ENCODE measurements at places on chromosomes 2 and 18.

GRCh38 chr2:135230150-135230549 is 178.1 kb downstream of the RAB3GAP1 start:
- no peak for DNase-seq

DNA sequence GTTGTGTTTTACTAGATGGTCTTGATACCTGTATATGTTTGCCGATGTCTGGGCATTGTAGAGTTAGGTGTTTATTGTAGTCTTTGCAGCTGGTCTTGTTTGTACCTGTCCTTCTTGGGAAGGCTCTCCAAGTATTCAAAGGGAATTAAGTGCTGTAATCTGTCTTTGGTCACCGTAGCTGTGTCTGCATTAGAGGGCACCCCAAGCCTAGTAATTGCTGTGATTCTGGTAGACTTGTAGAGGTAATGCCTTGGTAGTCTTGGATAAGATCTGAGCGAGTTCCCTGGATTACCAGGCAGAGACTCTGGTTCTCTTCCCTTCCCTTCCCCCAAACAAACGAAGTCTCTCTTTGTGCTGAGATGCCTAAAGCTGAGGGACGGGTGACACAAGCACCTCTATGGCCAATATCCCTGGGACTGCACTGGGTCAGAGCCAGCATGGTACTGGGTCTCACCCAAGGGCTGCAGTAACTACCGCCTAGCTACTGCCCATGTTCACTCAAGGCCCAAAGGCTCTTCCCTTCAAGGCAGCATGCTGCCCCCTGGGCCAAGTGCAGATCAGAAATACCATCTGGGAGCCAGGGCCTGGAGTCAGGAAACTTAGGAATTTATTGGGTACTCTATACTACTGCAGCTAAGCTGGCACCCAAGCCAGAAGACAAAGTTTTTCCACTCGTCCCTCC is 27.1 kb downstream of the STPG4 start:
- no peak for DNase-seq

GRCh38 chr2:74583504-74583903 is 29.0 kb downstream of the DOK1 start:
- DNase-seq: peak; percentile 58

DNA sequence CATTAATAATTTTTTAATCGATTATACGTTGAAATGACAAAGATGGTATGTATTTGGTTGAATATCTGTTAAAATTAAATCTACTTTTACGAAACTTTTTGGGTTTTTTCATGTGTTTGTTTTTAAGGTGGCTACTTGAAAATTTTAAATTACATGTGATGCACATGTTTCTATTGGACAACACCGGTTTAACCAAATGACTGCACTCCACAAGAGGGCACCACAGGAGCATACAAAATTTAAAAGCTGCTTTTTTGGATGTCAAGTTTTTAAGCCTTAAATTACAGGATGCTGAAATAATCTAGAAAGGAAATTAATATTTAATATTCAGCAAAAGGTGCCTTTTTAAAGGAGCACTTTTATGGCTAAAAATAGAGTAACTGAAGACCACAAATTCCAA is 98.7 kb downstream of the ACVR1 start:
- peak; percentile 69 for DNase-seq

GRCh38 chr2:184581391-184581790 is 16.9 kb upstream of the ZNF804A start:
- DNase-seq: no peak

- DNase-seq: peak; percentile 33
Measured at GRCh38 chr2:120445449-120446143, 99.7 kb downstream of the INHBB start.

GRCh38 chr18:55328301-55328700 is 259.7 kb downstream of the TCF4 start:
- DNase-seq: peak; percentile 78

GRCh38 chr2:1638281-1638860 is 105.9 kb downstream of the PXDN start:
- DNase-seq: no peak

- no peak for DNase-seq
Measured at GRCh38 chr2:161177969-161178368, 17.7 kb downstream of the TANK start.

DNA sequence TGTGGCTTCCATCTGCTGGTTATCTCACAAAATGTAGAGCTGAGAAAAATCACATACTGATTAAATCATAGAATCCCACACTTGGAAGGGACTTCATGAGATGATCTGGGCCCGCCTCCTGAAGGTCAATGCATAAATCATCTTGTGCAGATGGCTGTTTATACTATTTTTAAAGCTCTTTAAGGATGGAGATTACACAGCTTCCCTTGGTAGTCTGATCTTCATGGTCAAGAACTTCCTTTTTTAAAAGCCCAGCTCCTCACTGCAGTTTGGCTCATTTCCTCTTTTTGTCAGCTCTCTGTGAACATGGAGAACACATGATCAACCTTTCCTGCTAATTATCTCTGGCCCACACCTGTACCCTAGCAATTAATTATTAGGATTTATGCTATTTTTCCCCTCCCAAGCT is 25.9 kb downstream of the GCG start:
- DNase-seq: peak; percentile 34

DNA sequence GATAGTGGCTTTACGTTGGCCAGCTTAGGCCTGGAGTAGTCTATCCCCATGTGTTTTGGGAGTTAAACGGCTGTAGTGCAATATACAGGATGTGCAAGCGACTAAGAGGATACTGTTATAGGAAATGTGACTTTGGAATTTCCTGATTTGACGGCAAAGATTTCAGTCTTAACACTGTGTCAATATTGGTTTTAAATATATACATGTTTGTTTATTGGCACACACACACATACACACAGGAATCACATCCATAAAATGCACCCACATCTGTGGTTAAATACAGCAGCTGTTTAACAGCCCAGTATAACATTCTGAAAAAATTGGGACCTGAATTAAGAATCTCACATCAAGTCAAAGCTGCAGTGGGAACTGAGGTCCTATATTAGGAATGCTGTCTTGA is 347.1 kb downstream of the TXNL1 start:
- DNase-seq: peak; percentile 47

- DNase-seq: no peak
Measured at GRCh38 chr2:107462181-107462580, 364.5 kb upstream of the RGPD4 start.

DNA sequence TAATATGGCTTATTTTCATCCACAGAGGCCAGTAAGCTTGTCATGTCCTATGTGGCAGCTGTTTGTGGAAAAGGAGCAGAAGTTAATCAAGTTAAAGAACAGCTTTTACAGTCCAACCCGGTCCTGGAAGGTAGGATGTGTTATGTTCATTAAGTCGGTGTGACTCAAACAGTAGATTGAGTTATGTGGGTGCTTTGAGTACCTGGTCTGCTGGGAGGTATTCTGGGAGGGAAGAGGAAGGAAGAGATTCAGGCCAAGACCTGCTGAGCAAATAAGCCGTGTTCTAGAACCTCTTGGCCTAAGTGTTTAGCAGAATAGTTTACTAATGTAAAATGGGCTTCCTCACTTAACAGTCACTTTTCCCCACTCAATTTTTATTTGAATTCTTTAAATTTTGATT is 96.2 kb downstream of the MYO1B start:
- no peak for DNase-seq

GRCh38 chr2:124151691-124152090 is 126.6 kb downstream of the CNTNAP5 start:
- no peak for DNase-seq

DNA sequence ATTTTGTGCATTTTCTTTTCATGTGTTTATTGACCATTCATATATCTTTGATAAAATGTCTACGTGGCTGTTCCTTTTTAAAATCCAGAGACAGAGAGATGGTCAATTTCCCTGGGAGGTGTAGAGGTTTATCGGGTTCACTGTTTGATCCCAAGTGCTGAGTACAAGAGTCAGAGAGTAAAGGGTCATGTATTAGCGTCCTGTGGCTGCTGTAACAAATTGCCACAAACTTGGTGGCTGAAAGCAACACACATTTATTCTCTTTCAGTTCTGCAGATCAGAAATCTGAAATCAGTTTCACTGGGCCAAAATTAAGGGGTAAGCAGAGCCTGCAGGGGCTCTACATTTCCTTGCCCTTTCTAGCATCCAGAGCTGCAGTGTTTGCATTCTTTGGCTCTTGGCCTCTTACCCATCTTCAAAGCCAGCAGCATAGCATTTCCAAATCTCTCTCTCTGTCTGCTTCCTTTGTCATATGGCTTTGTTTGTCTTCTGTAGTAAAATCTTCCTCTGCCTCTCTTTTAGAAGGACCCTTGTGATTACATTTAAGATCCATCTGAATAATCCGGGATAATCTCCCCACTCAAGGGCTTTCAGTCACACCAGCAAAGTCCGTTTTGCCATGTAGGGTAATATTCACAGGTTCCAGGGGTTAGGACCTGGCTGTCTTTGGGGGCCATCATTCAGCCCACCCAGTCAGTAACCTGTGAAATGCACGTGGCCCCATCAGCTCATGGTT is 49.9 kb downstream of the TMEM17 start:
- no peak for DNase-seq

DNA sequence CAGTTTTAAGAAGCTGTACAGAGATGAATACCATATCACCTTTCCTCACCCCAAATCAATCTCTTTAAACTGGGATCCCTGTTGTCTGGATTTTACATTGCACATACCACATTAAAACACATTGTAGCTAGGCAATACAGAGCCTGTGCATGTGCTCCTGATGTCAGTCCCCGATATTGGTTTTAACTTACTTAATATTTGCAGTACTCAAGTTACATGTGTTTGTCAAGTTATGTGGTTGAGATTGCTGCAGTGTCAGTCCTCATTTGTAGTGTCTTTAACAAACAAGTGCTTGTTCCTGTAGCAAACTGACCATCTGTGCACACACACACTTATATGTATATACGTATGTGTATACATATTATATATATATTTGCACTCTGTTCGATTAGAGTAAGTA is 10.4 kb upstream of the UBE2E3 start:
- no peak for DNase-seq

- no peak for DNase-seq
Measured at GRCh38 chr2:84115173-84115857, 343.8 kb downstream of the SUCLG1 start.

DNA sequence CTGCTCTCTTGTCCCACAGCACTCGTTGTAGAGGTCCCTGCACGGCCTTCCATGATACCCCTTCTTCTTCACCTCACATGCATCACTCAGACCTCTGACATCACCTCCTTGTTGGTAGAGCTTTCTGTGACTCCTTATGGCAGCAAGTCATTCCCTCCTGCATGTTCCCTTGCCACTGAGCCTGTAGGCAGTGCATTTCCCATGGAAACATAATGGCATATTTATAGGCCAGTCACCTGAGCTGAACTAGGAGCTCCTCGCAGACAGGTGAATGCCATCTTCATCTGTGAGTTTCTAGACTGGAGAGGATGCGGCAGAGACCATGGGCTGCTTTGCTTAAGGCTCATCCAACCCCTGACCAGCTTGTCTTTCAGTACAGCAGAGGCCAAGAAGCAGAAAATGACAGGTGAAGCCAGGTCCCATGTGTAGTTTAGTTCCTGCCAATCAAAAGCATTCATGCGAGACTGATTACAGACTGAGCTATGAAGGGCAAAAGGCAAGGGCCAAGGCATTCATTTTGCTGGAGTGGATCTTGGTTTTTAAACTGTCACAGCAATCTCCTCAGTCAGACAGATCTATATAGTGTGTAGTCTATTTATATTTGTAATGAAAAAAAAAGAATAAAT is 59.4 kb upstream of the NEDD4L start:
- no peak for DNase-seq

DNA sequence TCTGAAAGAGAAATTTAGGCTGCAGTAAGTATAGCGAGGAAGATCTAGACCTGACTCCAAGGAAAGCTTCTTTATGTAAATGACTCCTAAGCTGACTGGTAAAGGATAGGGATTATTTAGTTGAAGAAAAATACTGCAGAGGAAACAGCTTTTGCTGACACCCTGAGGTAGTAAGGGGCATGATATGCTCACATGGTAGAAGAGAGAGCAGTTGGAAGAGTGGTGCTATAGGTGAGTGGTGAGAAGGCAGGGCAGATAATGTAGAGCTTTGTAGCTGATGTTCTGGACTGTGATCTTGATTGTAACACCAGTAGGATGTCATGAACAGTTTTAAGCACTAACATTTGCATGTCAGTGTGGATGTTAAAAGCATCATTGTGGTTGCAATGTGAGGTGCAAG is 639.1 kb upstream of the SLC39A10 start:
- DNase-seq: no peak

DNA sequence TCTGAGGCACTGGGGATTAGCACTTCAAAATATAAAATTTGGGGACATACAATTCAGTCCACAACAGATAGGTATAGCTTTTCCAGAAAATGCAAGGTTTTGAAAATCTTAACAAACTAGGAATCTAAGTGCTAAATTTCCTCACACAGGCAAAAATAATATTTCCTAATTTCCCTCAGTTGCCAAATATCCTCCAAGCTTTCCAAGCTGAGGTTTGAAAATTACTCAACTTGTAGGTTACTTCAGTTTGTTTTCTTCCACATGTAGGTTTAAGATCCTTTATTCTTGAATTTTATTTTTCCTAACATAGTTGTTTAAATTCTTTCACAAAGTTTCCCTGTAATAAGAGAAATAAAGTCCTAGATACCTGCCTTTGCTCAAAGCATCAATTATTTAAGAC is 192.9 kb upstream of the NRXN1 start:
- DNase-seq: no peak

GRCh38 chr18:31586616-31587015 is 5.1 kb upstream of the TTR start:
- no peak for DNase-seq

GRCh38 chr2:19124135-19124534 is 234.3 kb downstream of the OSR1 start:
- peak; percentile 95 for DNase-seq

GRCh38 chr2:177885828-177886466 is 186.6 kb downstream of the PDE11A start:
- no peak for DNase-seq

GRCh38 chr2:1798115-1798784 is 53.9 kb upstream of the PXDN start:
- DNase-seq: no peak

GRCh38 chr18:76328140-76328539 is 166.9 kb downstream of the ZNF516 start:
- no peak for DNase-seq

- DNase-seq: no peak
Measured at GRCh38 chr2:97695744-97696143, 17.6 kb upstream of the ZAP70 start.

- no peak for DNase-seq
Measured at GRCh38 chr2:241289597-241289996, 25.9 kb downstream of the HDLBP start.

DNA sequence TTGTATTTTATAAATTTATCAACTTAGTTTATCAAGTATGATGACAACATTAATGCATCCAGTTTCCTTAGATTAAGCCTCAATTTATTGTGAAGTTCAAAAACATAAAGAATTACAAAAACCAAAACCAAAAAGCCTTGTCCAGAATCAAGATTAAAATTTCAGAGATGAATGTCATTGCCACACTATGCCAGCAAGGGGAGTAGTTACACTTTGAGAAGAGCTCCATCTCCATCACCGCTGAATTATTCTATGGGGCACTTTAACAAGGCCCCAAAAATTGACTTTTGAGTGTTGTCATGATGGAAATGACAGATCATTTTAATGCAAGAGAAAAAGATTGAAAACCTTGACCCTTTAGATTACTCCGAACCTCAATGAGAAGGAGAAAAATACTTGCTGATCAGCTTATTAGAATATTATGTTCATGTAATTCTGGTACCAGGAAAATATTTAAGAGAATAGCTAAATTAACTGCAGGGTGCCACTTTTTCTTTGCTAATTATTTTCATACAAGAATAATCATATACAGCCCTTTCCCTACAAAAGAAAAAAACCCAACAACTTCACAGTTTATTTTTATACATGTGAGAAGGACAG is 152.5 kb upstream of the AQP4 start:
- DNase-seq: no peak
